Frontal cortex (tissue), 4 donors: ENCODE measurements at places on chromosomes 6 and 20. TPM values are rescaled to one million over a fixed set of nuclear protein-coding genes. Genes with fewer than 3 reads are reported as not detected.

DNA sequence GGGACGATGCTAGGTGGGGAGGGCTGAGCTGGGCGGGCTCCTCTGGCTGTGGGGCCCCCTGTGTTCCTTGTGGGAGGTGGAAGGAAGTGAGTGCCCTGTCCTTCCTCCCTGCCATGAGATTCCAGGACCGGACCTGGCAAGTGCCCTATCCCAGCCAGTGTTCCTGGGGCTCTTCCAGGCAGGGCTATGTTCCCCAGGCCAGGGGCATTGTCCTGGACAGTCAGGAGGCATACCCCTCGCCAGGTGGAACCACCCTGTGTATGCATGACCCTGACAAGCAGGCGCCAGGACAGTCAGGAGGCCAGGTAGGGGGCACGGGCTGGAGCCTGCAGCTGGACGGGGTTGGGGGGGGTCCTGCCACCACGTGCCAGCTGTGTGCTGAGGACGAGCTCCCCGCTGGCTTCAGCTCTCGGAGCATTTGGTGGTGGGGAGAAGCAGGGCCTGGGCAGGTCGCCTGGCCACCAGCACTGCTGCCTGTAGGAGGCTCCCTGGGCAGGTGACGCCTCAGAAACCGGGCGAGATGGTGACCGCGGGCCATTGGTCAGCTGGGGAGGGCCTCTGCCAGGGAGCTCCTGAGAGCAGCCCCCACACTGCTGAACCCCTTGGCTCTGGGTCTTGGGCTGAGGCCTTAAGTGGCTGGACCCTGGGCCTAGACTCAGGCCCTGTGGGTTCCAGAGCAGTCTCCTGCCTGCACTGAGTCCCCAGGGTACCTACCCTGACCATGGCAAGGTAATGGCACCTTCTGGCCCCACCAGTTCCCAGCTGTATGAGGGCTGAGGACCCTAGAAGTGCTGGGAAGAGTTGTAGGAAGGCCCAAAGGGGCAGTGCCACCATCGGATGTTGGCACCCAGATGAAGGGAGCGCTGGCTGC lies 694 bp downstream of the SLC17A9 start:
- no peak for DNase-seq

SLC22A7 gene
- total RNA-seq = 0.41 TPM

TGM2 gene
- total RNA-seq = 3.3 TPM

GDAP1L1 gene
- total RNA-seq = 131 TPM

GRCh38 chr20:3543901-3544507 lies 73.2 kb downstream of the ATRN start:
- DNase-seq = no peak

DNA sequence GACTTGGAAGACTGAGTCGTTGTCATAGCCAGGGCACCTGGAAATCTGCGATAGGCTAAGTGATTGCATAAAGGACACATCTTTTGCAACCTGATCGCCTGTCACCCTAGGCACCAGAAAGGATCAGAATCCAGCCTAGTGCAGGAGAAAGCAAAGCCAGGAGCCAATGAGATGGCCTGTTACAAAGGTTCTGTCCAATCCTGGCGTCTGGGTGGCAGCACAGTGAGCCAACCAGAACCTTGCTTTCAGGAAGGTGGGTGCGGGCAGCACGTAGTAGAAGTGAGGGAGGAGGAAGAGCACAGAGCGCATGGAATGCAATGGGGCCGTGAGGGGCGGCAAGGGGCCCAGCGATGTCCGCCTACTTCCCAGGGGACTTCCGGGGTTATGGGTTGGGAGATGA lies 120.4 kb upstream of the GGTLC1 start:
- no peak for DNase-seq
